ENCODE measurements at places on chromosomes 3 and 15.

DNA sequence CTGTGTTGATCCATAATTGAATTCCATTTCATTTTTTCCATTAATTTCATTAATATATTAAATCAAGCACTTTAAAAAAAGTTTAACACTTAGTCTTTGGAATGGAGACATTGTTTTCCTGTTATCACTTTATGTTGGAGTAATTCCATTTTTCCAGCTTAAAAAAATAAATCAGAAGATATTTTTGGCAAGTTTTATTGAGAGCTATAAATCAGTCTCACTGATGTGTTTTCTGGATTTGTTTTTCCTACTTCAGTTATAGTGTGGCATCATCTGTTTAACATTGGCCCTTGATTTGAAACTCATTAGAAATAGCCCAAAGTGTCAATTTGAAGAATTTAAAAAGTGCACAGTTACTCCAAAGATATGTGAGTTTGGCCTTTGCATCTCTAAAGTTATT lies 53.1 kb downstream of the MAP2K5 start:
- DNase-seq, result no peak

DNA sequence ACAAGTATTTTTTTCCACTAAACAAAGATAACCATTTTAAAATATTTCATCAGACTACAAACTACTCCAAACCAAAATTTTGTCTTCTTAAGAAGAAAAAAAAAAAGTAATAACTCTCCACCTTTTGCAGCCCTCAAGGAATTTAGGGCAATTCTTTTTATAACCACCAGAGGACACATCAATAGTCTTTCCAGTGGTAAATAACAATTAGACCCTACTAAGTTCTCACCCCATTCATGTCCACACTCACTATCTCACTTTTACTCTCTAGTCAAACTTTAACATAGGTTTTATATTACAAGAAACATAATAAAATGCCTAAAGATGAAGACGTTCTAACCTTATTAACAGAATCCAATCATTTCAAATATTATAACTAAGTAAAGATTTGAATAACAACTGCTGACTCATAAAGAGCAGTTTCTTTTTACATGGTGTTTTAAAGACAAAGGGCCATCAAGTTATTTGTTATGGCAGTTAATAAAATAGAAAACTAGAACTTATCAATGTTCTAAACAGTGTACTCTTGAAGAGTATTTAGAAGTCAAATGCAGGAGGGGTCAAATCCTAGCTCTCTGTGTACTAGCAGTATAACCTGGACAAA lies 33.0 kb downstream of the CCDC39 start:
- DNase-seq, result no peak

GRCh38 chr3:142095841-142096240 lies 53.5 kb downstream of the TFDP2 start:
- DNase-seq, result no peak

- DNase-seq, result no peak
Observed at GRCh38 chr3:103127098-103127630, 692.3 kb downstream of the ZPLD1 start.

GRCh38 chr3:162892921-162893793 lies 1396.5 kb downstream of the OTOL1 start:
- DNase-seq, result no peak

GRCh38 chr15:68989541-68990230 lies 24.8 kb upstream of the NOX5 start:
- no peak for DNase-seq

DNA sequence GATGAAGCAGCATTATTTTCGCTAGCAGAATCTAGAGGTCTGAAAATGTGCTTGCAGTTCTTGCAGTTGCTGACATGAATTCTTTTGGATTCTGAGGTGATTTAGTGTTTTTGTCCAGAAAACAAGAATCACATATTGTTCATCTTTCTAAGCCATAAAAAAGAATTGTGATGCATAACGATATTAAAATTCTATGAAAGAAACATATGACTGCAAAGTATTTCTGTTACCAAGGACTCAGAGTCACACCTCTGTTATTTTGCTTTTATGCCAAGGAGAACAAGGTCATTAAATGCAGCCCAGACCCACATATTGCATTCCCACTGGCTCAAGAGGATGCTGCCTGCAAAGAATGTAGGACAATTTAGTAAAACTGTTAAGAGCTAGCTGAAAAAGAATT lies 299.8 kb upstream of the GPR149 start:
- no peak for DNase-seq

GRCh38 chr3:81713031-81713430 lies 48.4 kb downstream of the GBE1 start:
- DNase-seq, result no peak

DNA sequence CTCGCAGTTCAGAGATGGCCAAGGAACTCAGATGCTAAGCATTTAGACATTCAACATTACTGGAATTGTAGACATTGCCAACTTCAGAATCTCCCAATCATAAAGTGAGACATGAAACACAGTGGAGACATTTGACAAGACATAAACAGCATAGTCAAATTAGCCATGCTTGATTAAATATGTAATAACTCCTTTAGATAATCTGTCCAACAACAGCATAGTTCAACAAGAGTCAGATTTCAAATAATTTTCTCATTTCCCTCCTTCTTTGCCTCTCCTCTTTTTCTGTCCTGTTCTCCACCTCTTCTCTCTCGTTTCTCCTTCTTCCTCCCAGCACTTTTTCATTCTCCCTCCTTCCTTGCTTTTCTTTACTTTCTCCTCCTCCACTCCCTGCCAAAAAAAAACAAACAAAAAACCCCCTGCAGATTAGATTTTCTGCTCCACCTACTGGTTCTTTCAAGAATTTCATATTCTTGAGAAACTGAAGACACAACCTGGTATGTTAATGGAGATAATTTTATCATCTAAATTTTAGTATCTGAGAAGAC lies 20.2 kb downstream of the CPOX start:
- DNase-seq, result no peak

DNA sequence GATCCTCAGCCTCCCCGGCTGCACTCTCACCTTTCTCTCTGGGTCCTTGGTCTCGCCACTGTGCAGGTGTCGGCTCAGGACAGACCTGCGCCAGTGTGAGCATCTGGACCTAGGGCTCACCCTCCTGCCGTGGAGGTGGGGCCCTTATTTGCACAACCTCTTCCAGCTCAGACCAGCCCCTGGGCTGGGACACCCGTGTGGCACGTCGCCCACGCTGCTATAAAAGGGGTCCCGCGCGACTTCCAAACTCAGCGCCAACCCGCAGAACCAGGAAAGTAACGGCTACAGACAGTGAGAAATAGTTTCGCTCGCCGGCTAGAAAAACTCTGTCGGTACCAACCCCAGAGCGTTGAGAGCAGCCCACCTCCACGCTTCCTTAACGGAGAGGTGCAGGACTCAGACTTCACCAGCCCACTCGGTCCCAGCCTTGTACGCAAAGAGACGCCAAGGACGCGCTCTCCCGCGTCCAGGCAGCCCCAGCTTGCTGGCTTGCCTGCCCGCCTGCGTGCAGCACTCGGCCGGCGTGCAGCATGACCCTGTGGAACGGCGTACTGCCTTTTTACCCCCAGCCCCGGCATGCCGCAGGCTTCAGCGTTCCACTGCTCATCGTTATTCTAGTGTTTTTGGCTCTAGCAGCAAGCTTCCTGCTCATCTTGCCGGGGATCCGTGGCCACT lies at the start of the genes DUOX2 and DUOXA2:
Gene DUOX2, minus strand, starts transcription at position 97 of the 675 bp plus-strand sequence. CDS start 761 bp downstream, outside the sequence.
Gene DUOXA2, plus strand, starts transcription at position 251 of the 675 bp plus-strand sequence. Its CDS starts 280 bp downstream, at position 531.
- DNase-seq, result no peak

Data from stimulated activated CD8-positive, alpha-beta memory T cell treated with anti-CD3 and anti-CD28 coated beads, Interleukin-7, amount 100 ng/mL, for 1 hour (primary cell).